ENCODE measurements at places on chromosomes 16 and 17. TPM values are rescaled to one million over a fixed set of nuclear protein-coding genes. Genes with fewer than 3 reads are reported as not detected.

The ANKRD40CL gene
- total RNA-seq = not detected

The WDR59 gene
- total RNA-seq = 22.5 TPM

The TMEM92 gene
- not detected for total RNA-seq

The CDC6 gene
- 0.22 TPM for total RNA-seq

The DCUN1D3 gene
- total RNA-seq = 34.8 TPM

The ADAMTS18 gene
- total RNA-seq = 4.0 TPM
